ENCODE measurements at places on chromosomes 6 and 20. TPM values are rescaled to one million over a fixed set of nuclear protein-coding genes. Genes with fewer than 3 reads are reported as not detected.

- DNase-seq, result no peak
- H3K4me1 ChIP-seq, result no peaks in the 10 kb centered on the region
- H3K4me3 ChIP-seq, result no peak overlapping the region
These were observed 40.0 kb upstream of the MBOAT1 start for GRCh38 chr6:20252311-20252710.

DNA sequence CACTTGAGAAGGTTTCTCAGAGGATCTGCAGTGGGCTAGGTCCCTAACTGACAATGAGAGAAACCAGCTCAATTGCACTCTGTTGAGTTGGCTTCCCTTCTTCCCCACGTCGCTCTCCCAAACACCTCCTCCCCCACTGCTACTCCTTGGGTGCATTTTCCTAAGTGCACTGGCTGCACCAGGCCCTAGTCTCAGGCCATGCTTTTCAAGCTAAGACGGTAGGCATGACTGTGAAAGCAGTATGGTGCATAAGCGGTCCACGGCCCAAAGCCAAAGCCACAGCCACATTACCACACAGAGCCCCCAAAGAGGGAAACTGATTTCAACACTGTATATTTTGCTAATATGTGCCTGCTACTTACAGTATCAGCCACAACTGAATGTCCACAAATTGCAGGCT lies 62.1 kb upstream of the RBM24 start:
- no peaks in the 10 kb centered on the region for H3K36me3 ChIP-seq
- H3K4me3 ChIP-seq, result no peak overlapping the region
- H3K27ac ChIP-seq, result no peak overlapping the region
- DNase-seq, result no peak
- H3K4me1 ChIP-seq, result no peaks in the 10 kb centered on the region

GRCh38 chr20:39676857-39677391 lies 714.8 kb downstream of the DHX35 start:
- H3K27ac ChIP-seq, result no peak overlapping the region
- no peaks in the 10 kb centered on the region for H3K27me3 ChIP-seq
- no peaks in the 10 kb centered on the region for H3K4me1 ChIP-seq
- H3K36me3 ChIP-seq, result no peaks in the 10 kb centered on the region
- DNase-seq, result no peak
- no peak overlapping the region for H3K4me3 ChIP-seq

- H3K4me3 ChIP-seq, result no peak overlapping the region
- DNase-seq, result no peak
- H3K27me3 ChIP-seq, result no peaks in the 10 kb centered on the region
- H3K4me1 ChIP-seq, result peaks cover 8% of the 10 kb centered on the region
- H3K27ac ChIP-seq, result no peak overlapping the region
- H3K36me3 ChIP-seq, result no peaks in the 10 kb centered on the region
These were observed 437.1 kb downstream of the CDC5L start for GRCh38 chr6:44824567-44824966.

DNA sequence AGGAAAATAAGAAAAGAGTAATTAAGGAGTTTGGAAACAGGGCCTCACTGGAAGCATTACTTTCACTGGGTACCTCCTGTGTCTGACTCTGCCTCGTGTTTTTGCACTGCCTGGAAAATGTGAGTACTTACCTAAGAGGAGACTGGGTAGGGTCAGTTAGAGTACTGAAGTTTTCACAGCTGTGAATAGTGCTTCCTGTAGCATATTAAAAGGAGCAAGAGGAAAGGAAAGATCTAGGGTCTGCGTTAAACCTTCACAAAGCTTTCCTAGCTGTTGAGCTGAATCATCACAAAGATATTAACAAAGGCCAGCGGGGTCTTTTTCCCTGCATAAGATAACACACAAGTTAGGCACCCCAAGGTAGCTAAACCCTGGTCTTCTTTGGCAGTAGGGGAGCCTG lies 82.3 kb downstream of the MLIP start:
- no peak overlapping the region for H3K4me3 ChIP-seq
- H3K27me3 ChIP-seq, result no peaks in the 10 kb centered on the region
- no peaks in the 10 kb centered on the region for H3K36me3 ChIP-seq
- H3K27ac ChIP-seq, result no peak overlapping the region

- DNase-seq, result peak; percentile 73
- no peaks in the 10 kb centered on the region for H3K36me3 ChIP-seq
- H3K4me3 ChIP-seq, result no peak overlapping the region
- no peak overlapping the region for H3K27ac ChIP-seq
- H3K4me1 ChIP-seq, result no peaks in the 10 kb centered on the region
These were observed 58.4 kb downstream of the PDE7B start for GRCh38 chr6:135909737-135910387.

- no peaks in the 10 kb centered on the region for H3K36me3 ChIP-seq
- H3K27ac ChIP-seq, result no peak overlapping the region
- H3K27me3 ChIP-seq, result no peaks in the 10 kb centered on the region
These were observed 675.9 kb upstream of the CITED2 start for GRCh38 chr6:140050101-140050995.

- H3K4me1 ChIP-seq, result no peaks in the 10 kb centered on the region
- H3K27me3 ChIP-seq, result no peaks in the 10 kb centered on the region
- no peak for DNase-seq
- no peaks in the 10 kb centered on the region for H3K36me3 ChIP-seq
- H3K4me3 ChIP-seq, result no peak overlapping the region
These were observed 84.0 kb upstream of the SALL4 start for GRCh38 chr20:51886341-51886740.

GRCh38 chr20:19254956-19255355 lies 42.5 kb downstream of the SLC24A3 start:
- no peaks in the 10 kb centered on the region for H3K27me3 ChIP-seq
- no peak for DNase-seq
- H3K27ac ChIP-seq, result no peak overlapping the region
- H3K4me1 ChIP-seq, result no peaks in the 10 kb centered on the region
- no peak overlapping the region for H3K4me3 ChIP-seq
- no peaks in the 10 kb centered on the region for H3K36me3 ChIP-seq

- peaks cover 5% of the 10 kb centered on the region for H3K36me3 ChIP-seq
- H3K4me1 ChIP-seq, result peaks cover 94% of the 10 kb centered on the region
- H3K4me3 ChIP-seq, result no peak overlapping the region
- H3K27me3 ChIP-seq, result no peaks in the 10 kb centered on the region
- peak overlapping the region; percentile 47 for H3K27ac ChIP-seq
These were observed 9.4 kb upstream of the TAF8 start for GRCh38 chr6:42040856-42041480.

DNA sequence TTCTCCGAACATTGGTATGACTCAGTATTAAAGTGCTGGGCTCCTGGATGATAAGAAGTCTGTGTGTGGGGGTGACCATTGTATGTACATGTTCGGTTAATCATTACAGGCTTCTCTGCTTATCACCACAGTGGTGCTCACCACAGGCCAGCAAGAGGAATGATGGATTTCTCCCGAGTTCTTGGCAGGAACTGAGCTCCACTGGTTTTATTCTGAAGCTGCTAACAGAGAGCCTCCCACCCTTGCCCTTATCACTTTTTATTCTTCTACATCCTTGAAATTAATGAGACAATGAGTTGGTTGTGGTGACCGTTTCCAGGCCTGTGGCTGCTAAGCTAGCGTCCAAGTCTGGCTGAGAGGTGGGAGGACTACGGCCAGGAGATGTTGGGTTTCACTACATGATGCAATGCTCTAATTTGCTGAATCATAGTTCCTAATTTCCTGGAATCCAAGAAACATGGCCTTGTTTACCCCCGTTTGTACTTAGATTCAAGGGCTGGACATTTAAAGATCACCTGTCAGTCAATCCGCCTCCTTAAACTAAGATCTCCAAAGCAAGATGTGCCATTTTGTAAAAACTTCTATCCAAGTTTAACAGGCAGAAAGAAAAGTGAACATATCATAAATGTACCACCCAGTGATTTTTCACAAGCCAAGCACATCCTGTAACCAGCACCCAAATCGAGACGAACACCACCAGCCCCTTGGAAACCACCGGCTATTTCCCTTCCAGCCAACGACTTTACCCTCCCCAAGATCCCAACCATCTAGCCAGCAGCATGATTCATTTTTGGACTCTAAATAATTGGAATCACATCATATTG lies 172.5 kb downstream of the FOXA2 start:
- H3K4me1 ChIP-seq, result no peaks in the 10 kb centered on the region
- no peak overlapping the region for H3K27ac ChIP-seq
- no peak overlapping the region for H3K4me3 ChIP-seq
- no peaks in the 10 kb centered on the region for H3K36me3 ChIP-seq
- H3K27me3 ChIP-seq, result no peaks in the 10 kb centered on the region

- H3K36me3 ChIP-seq, result no peaks in the 10 kb centered on the region
- no peak overlapping the region for H3K4me3 ChIP-seq
- no peaks in the 10 kb centered on the region for H3K27me3 ChIP-seq
- no peaks in the 10 kb centered on the region for H3K4me1 ChIP-seq
- no peak for DNase-seq
These were observed 221.0 kb upstream of the PDE10A start for GRCh38 chr6:165883851-165884640.

- no peak for DNase-seq
- no peak overlapping the region for H3K27ac ChIP-seq
- peaks cover 9% of the 10 kb centered on the region for H3K4me1 ChIP-seq
- no peaks in the 10 kb centered on the region for H3K36me3 ChIP-seq
- no peak overlapping the region for H3K4me3 ChIP-seq
- H3K27me3 ChIP-seq, result no peaks in the 10 kb centered on the region
These were observed 519.9 kb upstream of the NOX3 start for GRCh38 chr6:155975506-155975905.

- no peak for DNase-seq
- no peak overlapping the region for H3K27ac ChIP-seq
- no peaks in the 10 kb centered on the region for H3K27me3 ChIP-seq
- H3K4me3 ChIP-seq, result no peak overlapping the region
- no peaks in the 10 kb centered on the region for H3K4me1 ChIP-seq
These were observed 28.4 kb upstream of the NFATC2 start for GRCh38 chr20:51570739-51571459.

DNA sequence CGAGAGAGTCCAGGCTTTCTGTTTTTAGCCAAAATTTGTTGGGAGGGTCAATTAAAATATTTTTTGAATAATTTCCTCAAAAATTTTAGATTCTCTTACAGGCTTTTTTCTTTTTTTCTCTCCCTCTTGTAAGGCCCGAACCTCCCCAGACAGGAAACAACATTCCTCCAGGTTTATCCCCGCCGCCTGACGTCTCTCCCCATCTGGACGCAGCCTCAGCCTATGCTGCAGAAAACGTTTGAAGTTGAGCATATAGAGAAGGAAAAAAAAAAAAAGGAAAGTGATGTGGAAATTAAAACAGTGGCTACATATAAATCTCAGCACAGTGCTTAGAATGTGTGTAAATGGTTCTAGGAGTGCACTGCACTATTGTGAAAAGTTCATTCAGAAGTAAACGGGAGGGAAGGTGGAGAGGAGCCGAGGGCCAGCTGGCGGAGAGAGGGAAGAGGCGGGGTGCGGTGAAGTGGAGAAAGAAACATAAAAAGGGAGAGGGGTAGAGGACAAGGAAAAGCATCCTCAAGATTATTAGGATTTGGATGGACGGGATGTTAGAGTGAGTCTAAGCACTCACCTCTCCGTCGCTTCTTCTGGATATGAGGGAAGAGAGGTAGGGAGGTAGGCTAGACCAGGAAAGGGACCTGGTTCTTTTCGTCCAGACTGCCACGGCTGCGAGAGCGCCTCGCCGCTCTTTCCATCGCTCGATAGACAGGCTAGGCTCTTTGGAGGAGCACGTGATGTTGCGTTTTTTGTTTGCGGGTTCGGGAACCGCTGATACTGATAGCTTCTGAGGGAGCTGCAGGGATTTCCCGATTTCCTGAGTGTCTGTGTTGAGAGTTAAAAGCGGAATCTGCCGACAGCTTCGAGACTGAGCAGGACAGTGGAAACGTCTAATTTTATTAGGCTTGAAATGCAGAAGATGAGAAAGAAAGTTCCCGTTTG lies 98.7 kb downstream of the TRIM27 start:
- no peak overlapping the region for H3K4me3 ChIP-seq
- no peaks in the 10 kb centered on the region for H3K36me3 ChIP-seq
- H3K27me3 ChIP-seq, result peaks cover 37% of the 10 kb centered on the region

- no peaks in the 10 kb centered on the region for H3K27me3 ChIP-seq
- H3K4me1 ChIP-seq, result no peaks in the 10 kb centered on the region
- H3K36me3 ChIP-seq, result no peaks in the 10 kb centered on the region
- no peak for DNase-seq
- no peak overlapping the region for H3K27ac ChIP-seq
These were observed 240.4 kb upstream of the MARCKS start for GRCh38 chr6:113616701-113617274.

IPCEF1 gene
- 92.5 TPM for total RNA-seq

PCSK2 gene
- not detected for total RNA-seq

TCP1 gene
- total RNA-seq, result 162 TPM

MYL9 gene
- total RNA-seq, result not detected

KLC4 gene
- 57.0 TPM for total RNA-seq

PROKR2 gene
- not detected for total RNA-seq

C6orf163 gene
- total RNA-seq, result 4.1 TPM

RREB1 gene
- 43.4 TPM for total RNA-seq

LTB gene
- 835 TPM for total RNA-seq

MAP7 gene
- total RNA-seq, result 0.69 TPM

HLA-G gene
- 0.52 TPM for total RNA-seq

EFCAB8 gene
- 1.8 TPM for total RNA-seq

AIF1 gene
- 5.2 TPM for total RNA-seq
